Frontal cortex (tissue), 4 donors: ENCODE measurements at places on chromosomes 6 and 20.

- no peak for DNase-seq
Observed at GRCh38 chr6:65711531-65711930, 4.5 kb upstream of the EYS start.

DNA sequence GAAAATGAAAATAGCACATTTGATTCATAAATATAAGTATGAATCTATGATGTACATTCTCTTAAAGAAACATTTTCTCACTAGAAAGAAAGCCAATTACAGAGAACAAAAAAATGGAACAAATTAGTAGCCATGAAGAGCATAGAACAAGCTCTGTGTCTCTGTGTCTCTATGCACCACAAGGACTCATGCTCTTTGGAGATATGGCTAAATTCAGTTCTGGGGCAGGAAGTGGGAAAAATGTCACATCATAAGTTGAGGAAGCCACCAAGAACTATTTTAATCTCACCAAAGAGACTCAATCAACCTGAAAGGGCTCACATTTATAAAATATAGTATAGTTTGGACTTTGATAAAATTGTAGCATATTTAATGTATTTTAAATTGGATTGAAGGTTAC is 1259.8 kb upstream of the GJE1 start:
- DNase-seq, result no peak

- no peak for DNase-seq
Observed at GRCh38 chr6:169667716-169668115, 34.1 kb downstream of the WDR27 start.

- no peak for DNase-seq
Observed at GRCh38 chr6:40395066-40395697, 192.0 kb downstream of the LRFN2 start.

- no peak for DNase-seq
Observed at GRCh38 chr6:104936766-104937535, 20.0 kb upstream of the LIN28B start.

DNA sequence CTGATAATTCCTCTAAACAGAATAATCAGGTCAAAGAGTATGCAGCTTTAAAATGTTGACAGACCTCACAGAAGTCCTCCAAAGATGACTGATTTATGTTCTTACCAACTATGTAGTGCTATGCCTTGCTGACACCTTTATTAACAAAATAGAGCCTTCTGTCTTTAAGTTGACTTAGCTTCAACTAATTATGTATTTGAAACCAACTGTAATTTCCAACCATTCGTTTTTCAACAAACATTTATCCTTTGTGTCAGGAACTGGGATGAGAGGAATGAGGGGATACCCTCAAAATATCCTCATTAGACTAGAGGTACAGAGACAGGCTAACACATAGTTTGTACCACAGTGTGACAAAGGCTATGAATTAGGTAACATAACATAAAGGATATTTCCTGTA is 186.2 kb upstream of the ZNF217 start:
- DNase-seq, result no peak

GRCh38 chr20:34579979-34580940 is 21.7 kb downstream of the MAP1LC3A start:
- no peak for DNase-seq

DNA sequence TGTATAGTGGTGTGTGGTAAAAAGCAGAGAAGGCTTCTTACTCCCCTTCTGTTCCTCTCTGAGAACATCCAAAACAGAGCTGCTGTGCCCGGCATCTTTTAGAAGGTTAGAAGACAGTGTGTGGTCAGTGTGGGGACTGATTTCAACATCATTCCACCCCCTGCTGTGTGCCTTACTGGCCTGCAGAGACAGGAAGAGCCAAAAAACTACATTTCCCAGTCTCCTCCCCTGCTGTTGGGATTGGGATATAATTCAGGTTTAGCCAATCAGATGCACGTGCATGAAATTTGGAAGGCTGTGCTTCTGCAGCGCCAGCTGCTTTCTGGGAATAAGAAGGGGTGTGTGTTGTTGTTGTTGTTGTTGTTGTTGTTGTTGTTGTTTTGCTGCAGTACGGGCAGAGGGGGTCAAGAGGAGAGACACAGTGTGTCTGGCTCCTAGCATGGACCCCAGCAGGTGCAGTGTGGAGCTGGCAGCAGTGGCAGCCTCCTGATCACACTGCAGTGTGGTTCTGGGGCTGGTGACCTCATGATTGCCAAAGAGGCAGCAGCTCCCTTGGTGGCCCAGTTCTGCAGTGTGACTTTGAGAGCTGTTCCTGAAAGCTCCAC is 74.7 kb downstream of the MRPL14 start:
- no peak for DNase-seq

- no peak for DNase-seq
Observed at GRCh38 chr20:45061244-45061643, 39.7 kb downstream of the KCNS1 start.

- DNase-seq, result no peak
Observed at GRCh38 chr6:119887666-119888065, 538.1 kb upstream of the MAN1A1 start.

GRCh38 chr20:46053416-46053815 is 24.4 kb downstream of the SLC12A5 start:
- DNase-seq, result no peak

- DNase-seq, result no peak
Observed at GRCh38 chr6:165858586-165858985, 195.5 kb upstream of the PDE10A start.

GRCh38 chr20:25222461-25223178 is 25.3 kb upstream of the PYGB start:
- DNase-seq, result no peak

DNA sequence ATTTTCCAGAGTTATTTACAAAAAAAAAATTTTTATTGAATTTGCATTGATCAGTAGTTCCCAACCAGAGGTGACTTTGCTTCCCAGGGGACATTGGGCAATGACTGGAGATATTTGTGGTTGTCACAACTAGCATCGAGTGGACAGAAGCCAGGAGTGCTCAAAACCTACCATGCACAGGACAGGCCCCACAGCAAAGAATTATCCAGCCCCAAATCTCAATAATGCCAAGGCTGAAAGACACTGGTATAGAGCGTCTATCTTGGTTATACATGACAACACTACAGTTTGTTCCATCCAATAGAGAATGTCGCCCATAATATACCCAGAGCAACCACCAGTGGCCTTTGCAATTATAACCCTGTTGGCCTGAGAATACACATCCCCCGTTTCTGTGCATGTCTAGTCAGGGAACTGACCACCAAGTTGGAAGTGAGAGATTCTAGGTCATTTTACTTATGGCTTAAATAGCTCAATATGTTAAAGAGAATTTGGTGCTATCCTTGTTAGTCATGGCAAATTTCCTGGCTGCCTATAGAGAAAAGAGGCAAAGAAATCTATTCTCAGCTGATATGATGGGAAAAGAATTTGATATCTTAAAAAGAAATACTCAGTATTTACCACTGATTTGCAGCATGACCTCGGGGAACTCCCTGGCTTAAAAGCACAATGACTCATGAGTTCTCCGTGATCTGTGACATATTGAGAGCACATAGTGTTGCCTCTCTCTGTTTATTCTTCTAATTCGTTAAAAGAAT is 76.0 kb upstream of the ADTRP start:
- DNase-seq, result no peak

DNA sequence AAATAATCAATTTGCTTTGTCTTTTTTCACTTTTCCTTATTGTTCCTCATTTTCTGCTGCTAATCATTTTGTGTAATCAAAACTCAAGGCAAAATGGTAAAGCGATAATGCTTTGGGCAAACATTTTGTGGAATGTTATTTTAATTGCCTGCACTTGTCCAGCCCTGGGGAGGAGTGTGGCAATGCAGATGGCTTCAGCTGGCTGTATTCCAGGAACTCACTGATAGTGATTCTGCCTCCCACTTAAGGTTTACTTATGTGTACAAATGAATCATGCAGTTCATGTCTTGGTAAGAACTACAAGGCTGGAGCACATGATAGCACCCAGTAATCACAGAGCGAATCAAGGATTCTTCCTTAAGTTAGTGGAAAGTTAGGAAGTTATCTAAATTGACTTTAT is 107.8 kb downstream of the COL19A1 start:
- no peak for DNase-seq

- DNase-seq, result no peak
Observed at GRCh38 chr20:57468523-57469417, 56.2 kb downstream of the CTCFL start.

- DNase-seq, result no peak
Observed at GRCh38 chr20:8654486-8654885, 414.4 kb upstream of the PLCB4 start.

GRCh38 chr6:32968093-32968866 is at the start of gene BRD2:
BRD2 (plus strand) TSS chr6:32968594; CDS start chr6:32972899, 4,305 bp downstream.
- peak; percentile 86 for DNase-seq

- DNase-seq, result no peak
Observed at GRCh38 chr6:35392773-35393672, 50.7 kb downstream of the PPARD start.

GRCh38 chr6:34249469-34250261 is 859 bp upstream of the SMIM29 start:
- peak; percentile 1 for DNase-seq

DNA sequence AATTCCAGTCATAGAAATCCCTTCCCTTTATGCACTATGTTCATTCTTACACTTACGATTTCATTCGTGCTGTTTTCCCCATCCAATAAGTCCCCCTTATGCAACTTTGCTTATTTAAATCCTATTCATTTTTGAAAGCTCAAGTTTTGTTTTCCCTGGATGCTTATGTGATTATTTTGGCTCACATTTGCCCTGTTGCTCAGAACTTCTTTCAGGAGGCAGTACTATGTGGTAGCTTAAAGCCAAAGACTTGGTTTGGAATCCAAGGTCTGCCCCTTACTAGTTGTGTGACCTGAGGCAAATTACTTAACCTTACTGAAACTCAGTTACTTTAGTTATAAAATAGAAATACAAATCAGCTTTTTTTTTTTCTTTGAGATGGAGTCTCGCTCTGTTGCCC is 59.6 kb downstream of the MOXD1 start:
- no peak for DNase-seq

DNA sequence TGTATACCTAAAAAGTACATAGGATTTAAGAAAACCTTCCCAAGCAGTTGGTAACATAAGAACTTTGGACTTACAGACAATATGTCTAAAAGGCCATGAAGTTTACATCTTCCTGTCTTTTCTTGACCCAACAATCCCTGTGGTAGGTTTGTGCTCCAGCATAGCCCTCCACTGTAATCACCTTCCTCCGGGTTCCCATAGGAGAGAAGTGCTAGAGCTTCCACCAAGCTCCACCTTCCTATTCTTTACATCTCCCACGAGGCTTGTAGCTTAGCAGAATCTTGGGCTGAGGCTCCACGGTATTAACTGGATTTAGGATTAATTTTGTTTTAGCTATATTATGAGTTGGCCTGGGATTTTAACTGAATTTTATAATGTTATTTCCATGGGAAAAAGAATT is 23.3 kb downstream of the ADGRG6 start:
- DNase-seq, result no peak

- no peak for DNase-seq
Observed at GRCh38 chr20:45254383-45255262, at the start of gene SLPI. SLPI (minus strand) TSS chr20:45254564; CDS start chr20:45254543, 21 bp downstream.

DNA sequence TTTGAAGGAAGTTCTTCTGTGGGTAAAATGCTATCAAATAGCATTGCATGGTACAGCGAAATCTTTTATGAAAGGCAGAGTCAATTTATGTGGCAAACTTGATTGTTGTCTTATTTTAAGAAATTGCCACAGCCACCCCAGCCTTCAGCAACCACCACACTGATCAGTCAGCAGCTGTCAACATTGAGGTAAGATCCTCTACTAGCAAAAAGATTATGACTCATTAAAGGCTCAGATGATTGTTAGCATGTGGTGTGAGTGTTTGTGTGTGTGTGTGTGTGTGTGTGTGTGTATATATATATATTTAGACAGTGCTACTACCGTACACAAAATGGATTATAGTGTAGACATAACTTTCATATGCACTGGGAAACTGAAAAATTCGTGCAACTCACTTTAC is 27.8 kb downstream of the LRRN4 start:
- DNase-seq, result no peak

DNA sequence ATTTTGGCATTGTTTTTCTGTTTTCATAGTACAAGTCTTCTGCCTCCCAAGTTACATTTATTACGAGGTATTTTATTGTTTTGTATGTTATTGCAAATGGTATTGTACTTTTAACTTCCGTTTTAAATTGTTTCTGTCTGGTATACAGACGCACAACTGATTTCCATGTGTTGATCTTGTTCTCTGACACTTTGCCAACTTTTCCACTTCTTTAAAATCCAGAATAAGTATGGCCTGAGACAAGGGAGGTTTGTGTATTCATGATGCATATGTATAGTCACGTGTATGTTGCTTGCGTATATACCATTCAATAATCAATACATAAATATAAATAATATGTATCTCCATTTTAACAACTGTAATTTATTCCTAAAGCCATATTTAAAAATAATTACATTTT is 41.2 kb downstream of the THBS2 start:
- DNase-seq, result no peak

DNA sequence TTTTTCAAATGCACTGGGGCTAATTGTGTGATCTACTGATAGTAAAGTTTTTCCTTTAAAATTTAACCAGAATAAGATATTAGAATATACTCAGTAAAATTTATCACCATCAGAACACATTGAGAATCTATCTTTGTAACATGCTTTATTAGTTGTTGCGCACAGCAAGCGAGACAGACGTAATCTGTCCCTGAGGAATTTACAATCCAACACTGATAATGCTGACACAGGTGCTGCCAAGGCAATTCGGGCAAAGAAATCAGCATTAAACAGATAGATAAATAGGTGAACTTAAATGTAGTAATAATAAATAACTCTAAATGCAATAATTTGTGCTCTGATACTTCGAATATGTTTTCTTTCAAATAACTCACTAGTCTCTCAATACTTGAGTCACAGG is 607.2 kb downstream of the HTR1B start:
- no peak for DNase-seq

GRCh38 chr20:50357783-50358161 is 152.4 kb upstream of the PTPN1 start:
- no peak for DNase-seq

- no peak for DNase-seq
Observed at GRCh38 chr20:21229163-21229562, 74.0 kb upstream of the XRN2 start.

- no peak for DNase-seq
Observed at GRCh38 chr6:4363656-4364055, 228.3 kb upstream of the ECI2 start.

- DNase-seq, result no peak
Observed at GRCh38 chr6:98946266-98946878, 1.4 kb downstream of the FBXL4 start.
